ENCODE measurements at places on chromosomes 6 and 20. TPM values are rescaled to one million over a fixed set of nuclear protein-coding genes. Genes with fewer than 3 reads are reported as not detected.

Gene ISM1
- not detected for total RNA-seq

Gene RIPPLY2
- total RNA-seq = not detected

Gene MAP7
- total RNA-seq = 14.5 TPM

Gene MATN4
- total RNA-seq = not detected
